ENCODE measurements at places on chromosomes 1 and 21. TPM values are rescaled to one million over a fixed set of nuclear protein-coding genes. Genes with fewer than 3 reads are reported as not detected.

- DNase-seq, result no peak
These were observed 381 bp upstream of the KLHL20 start for GRCh38 chr1:173714441-173714758.

DNA sequence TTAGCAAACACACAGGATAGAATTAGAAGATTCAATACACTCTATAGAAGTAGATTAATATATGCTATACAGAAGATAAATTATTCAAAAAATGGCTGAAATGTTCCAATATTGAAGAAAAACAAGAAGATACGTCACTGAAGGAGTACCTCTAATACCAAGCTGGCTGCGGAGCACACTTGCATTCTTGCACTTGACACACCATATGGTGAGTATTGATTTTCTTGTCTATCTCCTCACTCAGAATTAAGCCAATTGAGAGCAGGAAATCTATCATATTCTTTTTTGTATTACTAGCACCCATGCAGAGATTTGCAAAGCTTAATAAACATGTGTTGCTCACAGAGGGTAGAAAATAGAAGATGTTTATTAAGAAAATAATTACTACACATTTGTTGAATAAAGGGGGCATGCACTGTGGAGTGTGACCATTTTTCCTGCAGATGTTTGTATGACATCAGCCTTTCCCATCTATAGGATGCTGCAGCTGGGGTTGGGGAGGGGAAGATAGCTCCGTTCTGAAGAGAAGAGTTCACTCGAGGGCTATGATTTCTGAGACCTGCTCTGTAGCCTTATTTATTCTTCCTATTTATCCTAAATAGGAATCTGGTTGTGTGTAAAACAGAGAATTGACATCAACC lies 318.1 kb downstream of the HHIPL2 start:
- no peak for DNase-seq

- no peak for DNase-seq
These were observed 1.3 kb downstream of the TAF5L start for GRCh38 chr1:229624521-229625070.

GRCh38 chr1:96598416-96599168 lies 123.0 kb upstream of the PTBP2 start:
- DNase-seq, result peak; percentile 42

DNA sequence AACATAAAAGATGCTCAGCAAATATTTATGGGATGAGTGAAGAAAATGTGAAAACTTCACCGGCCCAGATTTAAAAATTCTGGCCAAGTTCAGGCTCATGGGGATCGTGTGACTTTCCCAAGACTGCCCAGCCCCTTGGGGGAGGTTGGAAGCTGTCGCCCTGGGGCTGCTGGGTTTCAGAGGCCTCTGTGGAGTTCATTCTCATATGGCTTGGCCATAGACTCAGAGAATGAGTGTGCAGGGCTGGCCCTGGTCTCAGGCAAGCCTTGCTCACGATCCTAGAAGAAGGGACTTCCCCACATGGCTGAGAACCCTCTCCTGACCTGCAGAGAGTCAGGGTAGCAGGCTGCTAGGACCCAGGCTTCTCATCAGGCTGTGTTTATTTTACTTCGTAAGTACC lies 24.6 kb downstream of the PADI2 start:
- no peak for DNase-seq

- no peak for DNase-seq
These were observed 224.4 kb downstream of the DSCAM start for GRCh38 chr21:40622531-40622930.

DNA sequence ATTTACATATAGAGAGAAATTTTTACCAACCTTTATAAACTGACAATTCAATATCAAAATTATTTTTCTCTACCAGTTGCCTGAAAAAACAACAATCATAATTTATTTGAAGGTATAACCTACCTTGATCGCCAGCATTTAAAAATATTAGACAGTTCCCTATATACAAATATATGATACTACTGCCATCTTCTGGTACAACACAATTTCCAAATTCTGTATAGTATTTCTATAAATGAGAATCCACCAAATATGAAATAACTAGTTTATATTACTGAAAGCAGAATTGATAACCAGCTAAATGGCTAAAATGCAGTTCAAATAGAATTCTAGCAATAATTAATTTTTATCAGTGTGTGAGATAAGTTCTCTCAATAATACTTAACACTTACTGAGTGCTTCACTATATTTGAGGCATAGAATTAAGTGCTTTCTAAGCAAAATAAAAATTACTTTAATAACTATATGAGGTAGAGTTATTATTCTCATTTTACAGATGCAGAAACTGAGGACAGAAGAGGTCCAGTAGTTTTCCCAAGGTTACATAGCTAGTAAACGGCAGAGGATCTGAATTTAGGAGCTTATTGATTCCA lies 75.6 kb downstream of the PIGK start:
- DNase-seq, result no peak

- DNase-seq, result no peak
These were observed 50.7 kb downstream of the KMO start for GRCh38 chr1:241582921-241583321.

GRCh38 chr1:10032590-10033358 lies at the start of gene UBE4B:
Gene UBE4B, plus strand, starts transcription at chr1:10032958. Its CDS starts 713 bp downstream, at chr1:10033671.
- peak; percentile 94 for DNase-seq

DNA sequence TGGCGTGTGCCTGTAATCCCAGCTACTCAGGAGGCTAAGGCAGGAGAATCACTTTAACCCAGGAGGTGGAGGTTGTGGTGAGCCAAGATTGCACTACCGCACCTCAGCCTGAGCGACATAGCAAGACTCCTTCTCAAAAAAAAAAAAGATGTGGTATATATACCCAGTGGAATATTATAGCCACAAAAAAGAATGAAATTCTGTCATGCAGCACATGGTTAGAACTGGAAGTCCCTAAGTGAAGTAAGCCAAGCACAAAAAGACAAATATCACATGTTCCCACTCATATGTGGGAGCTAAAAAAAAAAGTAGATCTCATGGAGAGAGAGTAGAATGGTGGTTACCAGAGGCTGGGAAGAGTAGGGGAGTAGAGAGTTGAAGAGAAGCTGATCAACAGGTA lies 18.7 kb downstream of the PSMB4 start:
- DNase-seq, result no peak

DNA sequence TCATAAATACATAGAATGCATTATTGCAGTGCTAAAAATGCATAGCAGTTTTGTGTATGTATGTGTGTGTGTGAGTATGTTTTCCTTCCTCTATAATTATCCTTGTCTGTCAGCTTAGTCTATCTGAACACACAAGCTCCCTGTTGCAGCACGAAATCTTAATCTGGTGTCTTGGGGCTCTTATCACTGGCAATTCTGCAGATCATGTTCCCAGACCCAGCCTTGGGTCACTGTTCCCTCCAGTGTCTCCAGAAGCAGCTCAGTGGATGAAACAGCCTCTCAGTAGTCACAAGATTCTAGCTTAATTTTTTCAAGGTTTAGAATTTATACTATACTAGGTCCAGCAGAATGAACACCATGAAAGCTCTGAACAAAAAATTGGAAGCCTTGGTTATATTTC lies 777.9 kb downstream of the MRPL39 start:
- no peak for DNase-seq

DNA sequence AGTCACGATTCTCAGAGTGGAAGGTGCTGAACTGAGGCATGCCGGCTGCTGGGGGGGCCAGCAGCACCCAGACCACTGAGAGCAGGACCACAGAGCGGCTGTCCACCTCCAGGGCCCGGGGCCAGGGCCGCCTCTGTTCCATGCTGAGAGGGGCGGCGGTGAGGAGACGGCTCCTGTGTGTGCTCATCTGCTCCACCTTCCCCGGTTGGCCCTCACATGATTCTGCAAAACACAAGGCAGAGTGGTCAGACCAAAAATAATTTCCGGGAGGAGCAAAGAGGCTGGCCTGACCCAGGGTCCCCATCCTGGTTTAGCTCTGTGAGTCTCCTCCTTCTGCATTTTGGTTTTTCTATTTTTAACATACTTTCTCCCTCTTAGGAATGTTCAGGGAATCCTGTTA lies 26.4 kb downstream of the PLXNA2 start:
- DNase-seq, result no peak

DNA sequence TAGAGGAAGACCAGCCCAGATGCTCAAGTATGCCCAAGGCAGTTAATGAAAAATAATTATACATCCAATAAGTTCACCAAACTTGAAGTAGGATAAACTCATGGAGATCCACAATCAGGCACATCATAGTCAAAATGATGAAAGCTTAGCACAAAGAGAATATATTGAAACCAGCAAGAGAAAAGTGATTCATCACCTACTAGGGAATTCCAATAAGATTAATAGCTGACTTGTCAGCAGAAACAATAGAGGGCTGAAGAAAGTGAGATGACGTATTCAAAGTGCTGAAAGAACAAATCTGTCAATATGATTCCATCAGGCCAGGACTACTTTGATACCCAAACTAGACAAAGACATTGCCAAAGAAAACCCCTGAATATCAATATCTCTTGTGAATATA lies 251.7 kb upstream of the BEND5 start:
- DNase-seq, result no peak

- no peak for DNase-seq
These were observed 21.0 kb downstream of the S100A10 start for GRCh38 chr1:151972542-151973248.

DNA sequence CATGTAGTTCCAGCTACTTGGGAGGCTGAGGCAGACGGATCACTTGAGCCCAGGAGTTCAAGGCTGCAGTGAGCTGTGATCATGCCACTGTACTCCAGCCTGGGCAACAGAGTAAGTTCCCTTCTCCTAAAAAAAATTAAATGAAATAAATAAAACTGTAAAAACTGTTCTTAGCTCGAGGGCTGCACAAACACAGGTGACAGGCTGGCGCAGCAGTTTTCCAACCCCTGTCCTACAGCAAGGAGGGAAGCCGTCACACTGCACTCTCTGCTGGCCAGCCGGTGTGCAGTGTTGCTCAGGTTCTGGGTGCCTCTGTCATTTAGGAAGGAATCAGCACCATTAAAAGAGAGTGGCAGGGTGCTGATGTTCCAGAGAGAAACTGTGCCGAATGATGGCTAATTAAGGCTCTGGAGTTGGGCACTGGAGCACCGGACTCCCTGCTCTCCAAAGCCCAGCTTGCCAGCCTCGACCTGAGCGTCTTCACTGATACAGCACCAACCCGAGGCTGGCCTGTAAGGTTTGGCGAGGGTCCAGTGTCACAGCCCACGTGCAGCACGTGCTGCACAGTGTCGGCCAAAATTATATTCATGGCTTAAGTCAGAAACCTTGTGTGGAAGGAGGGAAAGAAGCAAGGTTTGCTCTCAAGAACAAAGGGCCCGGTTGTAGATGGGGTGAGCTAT lies 26.4 kb upstream of the KCNAB2 start:
- DNase-seq, result no peak

- no peak for DNase-seq
These were observed 25.2 kb upstream of the PADI4 start for GRCh38 chr1:17282836-17283235.

GRCh38 chr1:55334160-55334559 lies 119.0 kb upstream of the USP24 start:
- DNase-seq, result no peak

DNA sequence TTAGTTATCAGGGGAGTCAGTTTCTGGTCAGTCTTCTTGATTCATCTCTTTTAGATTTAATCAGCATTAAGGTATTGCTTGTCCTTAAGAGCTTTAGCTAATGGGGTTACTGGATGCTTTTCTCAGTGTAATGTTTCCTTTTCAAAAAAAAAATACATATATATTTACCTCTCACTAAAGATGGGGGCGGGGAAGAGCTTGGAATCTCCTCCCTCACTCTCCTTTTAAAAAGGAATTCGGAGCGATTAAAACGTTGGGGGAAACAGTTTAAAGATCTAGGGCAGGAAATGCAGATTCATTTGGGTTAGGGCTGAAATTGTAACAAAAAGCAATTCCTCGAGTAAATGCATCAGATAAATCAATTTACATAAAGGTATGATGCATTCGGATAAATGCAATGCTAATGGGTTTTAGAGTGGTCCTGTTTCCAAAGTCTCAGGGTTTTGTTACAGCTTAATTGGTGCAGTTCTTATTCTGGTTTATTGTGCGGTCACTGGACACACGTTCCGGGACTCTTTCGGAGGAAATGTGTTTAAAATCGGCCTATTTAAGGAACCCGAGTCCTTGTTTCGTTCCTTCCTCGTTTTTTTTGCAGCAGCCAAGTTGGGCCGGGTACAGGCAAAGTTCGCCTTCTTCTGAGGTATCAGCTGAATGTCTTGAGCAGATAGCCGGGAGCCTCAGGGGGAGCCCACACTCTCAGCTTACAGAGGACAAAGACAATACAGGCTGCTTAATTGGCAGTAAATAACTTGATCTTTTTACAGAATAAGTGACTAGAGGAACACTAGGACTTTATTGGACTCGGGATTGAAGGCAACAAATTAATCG lies 1.6 kb downstream of the LMO4 start:
- no peak for DNase-seq

GRCh38 chr1:182720463-182720862 lies 36.1 kb upstream of the RGS8 start:
- no peak for DNase-seq

DNA sequence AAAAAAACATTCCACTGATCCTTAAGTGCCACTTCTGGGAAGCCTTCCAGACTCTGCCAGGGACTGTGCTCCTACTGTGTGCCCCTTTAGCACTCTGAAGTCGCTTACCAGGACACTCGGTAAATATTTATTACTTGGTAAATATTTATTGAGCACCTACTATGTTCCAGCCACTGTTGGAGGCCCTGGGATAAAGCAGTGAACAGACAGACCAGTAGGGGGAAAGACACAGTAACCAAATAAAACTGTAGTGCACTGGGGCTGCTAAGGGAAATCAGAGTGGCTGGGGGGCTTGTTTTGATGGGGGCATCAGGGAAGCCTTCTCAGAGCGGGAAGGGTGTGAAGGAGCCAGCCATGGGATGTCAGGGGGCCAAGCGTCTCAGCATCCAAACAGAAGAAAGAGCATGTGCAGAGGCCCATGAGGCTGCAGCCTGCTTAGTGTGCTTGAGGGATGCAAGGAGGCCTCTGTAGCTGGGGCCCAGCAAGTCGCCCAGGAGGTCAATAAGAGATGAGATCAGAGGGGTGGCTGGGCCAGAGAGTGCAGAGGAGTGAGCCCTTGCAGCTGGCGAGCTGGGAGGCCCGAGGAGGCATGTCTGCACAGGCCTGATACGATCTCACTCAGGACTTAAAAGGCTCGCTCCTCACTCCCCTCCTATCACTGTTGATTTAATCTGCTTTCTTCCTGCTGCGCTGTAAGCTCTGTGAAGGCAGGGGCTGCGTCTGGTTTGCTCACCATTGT lies 28.6 kb downstream of the KAZN start:
- no peak for DNase-seq

DNA sequence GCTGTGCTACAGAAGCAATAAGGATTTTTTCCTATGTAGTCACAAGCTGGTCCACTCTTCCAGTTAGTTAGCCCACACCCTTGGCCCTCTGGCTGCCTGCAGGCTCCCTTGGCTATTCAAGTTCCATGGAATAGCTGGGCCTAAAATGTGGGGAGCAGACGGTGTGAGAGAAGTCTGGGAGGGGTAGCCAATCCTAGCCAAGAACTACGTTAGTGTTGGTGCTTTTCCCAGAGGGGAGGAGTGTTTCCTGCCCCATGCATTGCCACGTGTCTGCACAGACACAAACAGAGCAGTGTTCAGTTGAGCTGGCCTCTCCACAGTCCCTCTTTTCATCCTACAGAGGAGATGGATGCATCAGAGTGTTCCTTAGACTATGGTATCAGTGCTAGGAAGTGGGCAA lies 59.0 kb upstream of the IPO9 start:
- no peak for DNase-seq

Gene MTARC1
- polyA plus RNA-seq, result 2.1 TPM

Gene NR1I3
- polyA plus RNA-seq, result not detected

Gene LYST
- polyA plus RNA-seq, result 5.6 TPM

Gene MANEAL
- 0.65 TPM for polyA plus RNA-seq

Gene MAP3K21
- polyA plus RNA-seq, result 0.24 TPM

Gene ADGRL4
- 11.9 TPM for polyA plus RNA-seq

Gene ZNF281
- polyA plus RNA-seq, result 14.9 TPM

Gene ARTN
- not detected for polyA plus RNA-seq

Data from AG04450 (cell line).